ENCODE measurements at places on chromosomes 2 and 18. TPM values are rescaled to one million over a fixed set of nuclear protein-coding genes. Genes with fewer than 3 reads are reported as not detected.

DNA sequence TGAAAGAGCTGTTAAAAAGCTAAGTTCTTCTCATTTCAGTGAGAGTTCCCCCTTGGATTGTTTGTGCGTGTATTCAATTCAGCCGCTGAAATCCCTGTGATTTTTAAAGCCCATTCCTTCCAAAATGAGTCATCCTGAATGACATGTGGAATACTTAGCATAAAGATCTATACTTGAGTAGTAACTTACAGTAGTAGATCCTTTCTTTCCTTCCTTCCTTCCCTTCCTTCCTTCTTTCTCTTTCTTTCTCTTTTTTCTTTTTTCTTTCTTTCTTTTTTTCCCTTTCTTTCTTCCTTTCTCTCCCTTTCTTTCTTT lies 18.2 kb upstream of the SOX11 start:
- no peak for DNase-seq

GRCh38 chr18:10401521-10401920 lies 52.9 kb upstream of the APCDD1 start:
- DNase-seq: peak; percentile 86

The LIMS3 gene
- 2.2 TPM for total RNA-seq

GRCh38 chr2:232882085-232882484 lies 12.0 kb downstream of the SNORC start:
- no peak for DNase-seq

DNA sequence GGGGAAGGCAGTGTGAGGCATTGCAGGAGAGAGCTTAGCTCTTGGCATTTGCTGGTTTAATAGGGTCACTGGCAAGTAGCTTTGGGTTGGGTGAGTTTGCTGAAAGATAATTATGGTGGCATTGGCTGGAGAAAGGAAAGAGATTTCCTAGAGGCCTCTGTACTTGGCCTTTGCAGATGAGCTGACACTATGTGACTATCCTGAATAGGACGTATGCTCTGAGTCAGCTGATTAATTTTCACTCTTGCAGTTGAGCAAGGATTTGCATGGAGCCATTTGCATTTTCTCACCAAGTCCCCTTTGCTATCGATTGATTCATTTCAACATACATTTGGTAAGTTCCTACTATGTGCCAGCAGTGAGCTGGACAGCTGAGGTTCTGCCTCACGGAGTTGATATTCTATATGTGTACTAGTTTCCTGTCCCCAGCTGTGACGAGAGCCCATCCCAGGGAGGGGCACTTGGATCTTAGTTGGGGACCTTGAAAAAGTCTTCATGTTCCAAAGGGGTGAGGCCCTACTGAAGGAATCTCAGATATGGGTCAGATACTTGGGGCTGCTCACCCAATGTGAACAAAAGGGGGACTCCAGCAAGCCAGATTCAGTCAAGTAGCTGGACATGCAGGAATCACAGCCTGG lies 245.7 kb downstream of the LOXHD1 start:
- no peak for DNase-seq

DNA sequence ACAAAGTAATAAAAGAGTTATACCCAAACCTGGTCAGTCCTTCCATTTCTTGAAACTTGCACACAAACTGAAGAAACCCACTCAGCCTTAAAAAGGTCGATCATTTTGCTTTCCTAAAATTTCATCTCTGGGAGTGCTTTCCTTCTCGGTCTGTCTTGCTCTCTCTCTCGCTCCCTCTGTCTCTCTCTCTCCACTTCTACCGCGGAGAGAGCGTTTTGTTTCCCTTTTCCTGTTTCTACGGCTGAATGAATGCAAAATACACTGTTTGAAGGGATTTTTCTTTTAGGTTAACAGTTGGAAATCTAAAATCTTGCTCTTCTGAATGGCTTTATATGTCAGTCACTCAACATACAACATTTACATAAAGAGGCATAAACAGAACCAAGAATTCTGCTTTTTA lies 424.2 kb downstream of the TGIF1 start:
- no peak for DNase-seq

The RIT2 gene
- total RNA-seq: not detected

DNA sequence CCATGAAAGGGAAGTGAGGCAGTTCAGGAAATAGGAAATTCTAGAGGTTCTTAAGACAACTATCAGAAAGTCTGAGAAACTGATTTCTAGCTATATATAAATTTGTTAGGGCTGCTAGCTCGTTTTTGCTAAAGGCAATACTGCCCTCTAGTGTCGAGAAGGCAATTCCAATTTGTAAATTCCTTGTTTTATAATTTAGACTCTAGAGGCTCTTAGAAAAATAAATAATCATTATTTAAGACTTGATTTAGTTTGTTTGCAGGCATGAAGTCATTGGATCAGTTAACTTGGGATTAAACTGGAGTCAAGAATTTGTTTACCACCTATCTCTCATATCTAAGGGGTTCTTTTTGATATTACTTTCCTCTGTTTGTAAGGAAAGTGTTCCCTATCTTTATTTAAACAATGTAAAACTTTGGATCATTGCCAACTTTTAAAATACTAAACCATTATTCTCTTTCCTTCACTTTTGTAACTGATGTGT lies 66.2 kb downstream of the ACVR2A start:
- DNase-seq: no peak

DNA sequence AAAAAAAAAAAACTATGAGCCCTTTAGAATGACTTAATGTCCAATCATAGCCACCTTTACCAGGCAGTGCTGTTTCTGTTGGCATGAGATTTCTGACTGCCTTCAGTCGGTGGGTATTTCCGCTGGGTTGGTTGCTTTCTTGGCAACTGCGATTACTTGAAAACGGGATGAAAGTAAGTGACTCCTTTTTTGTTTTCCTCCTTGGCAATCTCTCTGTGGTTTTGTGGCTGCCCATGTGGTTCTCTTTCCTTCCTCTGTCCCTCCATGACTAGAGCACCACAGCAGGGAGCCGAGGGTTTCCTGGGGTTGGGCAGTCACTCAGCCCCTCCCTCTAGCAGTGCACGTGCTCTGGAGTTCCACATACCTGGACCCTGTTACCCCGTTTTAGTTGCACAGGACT lies 112.1 kb downstream of the KLHL29 start:
- no peak for DNase-seq

- DNase-seq: no peak
Observed at GRCh38 chr2:121417826-121418225, 112.9 kb upstream of the RNU4ATAC start.

DNA sequence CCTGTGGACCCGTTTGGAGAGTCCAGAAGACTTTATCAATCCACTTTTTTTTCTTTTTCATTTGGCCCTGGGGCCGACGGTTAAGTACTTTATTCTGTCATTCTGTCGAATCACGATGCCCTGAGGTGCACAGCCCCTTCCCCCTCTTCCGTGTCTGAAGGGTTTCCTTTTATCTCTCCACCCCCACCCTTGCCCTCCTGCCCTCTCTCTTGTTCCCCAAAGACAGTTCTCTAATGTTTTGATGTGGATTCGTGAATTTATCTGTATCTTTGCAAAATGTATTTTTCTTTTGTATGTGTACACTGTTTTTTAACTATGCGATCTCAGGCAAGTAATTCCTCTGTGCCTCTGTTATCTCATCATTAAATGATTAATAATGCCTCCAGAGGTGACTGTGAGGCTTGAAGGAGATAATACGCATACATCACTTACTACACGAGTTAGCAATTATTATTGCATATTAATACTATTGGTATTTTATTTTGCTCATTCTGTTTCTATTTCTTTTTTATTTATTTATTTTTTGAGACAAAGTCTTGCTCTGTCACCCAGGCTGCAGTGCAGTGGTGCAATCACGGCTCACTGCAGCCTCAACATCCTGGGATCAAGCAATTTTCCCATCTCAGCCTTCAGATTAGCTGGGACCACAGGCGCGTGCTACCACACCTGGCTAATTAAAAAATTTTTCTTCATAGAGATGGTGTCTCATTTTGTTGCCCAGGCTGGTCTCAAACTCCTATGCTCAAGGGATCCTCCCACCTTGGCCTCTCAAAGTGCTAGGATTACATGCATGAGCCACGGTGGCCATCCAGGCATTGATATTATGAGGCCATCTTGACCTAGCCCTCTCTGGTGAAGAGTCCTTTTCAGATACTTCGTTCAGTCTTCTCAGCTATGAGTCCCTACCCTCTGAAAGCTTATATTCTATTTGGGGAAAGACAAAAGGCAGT lies 1.4 kb upstream of the CASP8 start:
- peak; percentile 86 for DNase-seq

All from esophagus muscularis mucosa (tissue), 4 donors.